COR-L47 (cell line): ENCODE measurements at places on chromosomes 4 and X.
A peak's percentile ranks its signal among the peaks of the same experiment; 100 is the strongest.

GRCh38 chr4:86482306-86483172 is 111.6 kb upstream of the PTPN13 start:
- peak; percentile 66 for DNase-seq

- no peak for DNase-seq
Observed at GRCh38 chr4:127846061-127846460, 34.6 kb upstream of the PLK4 start.

GRCh38 chrX:27391623-27392022 is 71.5 kb downstream of the PPP4R3C start:
- no peak for DNase-seq

DNA sequence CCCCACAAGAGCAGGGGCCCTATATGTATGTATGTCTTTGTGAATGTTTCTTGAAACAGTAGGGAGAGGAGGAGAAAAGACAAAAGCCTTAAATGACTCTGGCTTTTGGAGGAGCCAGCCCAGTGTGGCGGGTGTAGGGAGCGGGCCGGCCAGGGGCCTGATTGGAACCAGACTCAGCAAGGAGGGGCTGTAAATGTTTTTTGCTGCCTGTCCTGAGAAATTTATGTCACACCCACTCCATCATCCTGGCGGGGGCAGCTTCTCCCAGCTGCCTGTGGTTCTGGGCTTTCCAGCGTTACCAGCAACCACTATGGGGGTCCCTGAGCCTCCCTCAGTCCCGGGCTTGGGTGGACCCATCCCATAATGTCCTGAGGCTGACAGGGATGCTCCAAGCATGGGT is 130.8 kb downstream of the PJA1 start:
- no peak for DNase-seq

- no peak for DNase-seq
Observed at GRCh38 chrX:100408713-100409609, 1.1 kb downstream of the PCDH19 start.

- peak; percentile 78 for DNase-seq
Observed at GRCh38 chrX:153727123-153727931, 2.7 kb downstream of the ABCD1 start.
